ENCODE measurements at places on chromosomes 13 and 19.

- DNase-seq: no peak
Observed at GRCh38 chr13:70856711-70857110, 748.5 kb upstream of the KLHL1 start.

GRCh38 chr13:99214232-99214631, 13.6 kb downstream of the UBAC2 start:
- DNase-seq: no peak

- no peak for DNase-seq
Observed at GRCh38 chr13:94544922-94545321, 51.0 kb downstream of the TGDS start.

DNA sequence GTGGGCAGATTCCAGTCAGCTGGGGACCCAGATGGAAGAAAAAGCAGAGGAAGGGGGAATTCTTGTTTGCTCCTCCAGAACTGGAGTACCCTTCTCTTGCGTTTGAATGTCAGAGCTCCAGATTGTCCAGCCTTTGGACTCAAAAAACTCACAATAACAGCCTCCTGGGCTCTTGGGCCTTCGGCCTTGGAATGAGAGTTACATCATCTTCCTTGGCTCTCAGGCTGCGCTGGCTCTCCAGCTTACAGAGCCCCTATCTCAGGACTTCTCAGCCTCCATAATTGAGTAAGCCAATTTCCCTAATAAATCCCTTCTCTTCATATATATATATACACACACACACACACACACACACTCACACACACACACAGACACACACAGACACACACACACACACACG, 1215.7 kb upstream of the SLC10A2 start:
- DNase-seq: no peak

- no peak for DNase-seq
Observed at GRCh38 chr13:88651531-88651930, 980.4 kb downstream of the SLITRK5 start.

GRCh38 chr13:87827479-87827878, 156.3 kb downstream of the SLITRK5 start:
- DNase-seq: no peak

- no peak for DNase-seq
Observed at GRCh38 chr19:56170261-56170660, 5.5 kb upstream of the GALP start.

GRCh38 chr19:44061038-44061437, 9.2 kb downstream of the ZNF223 start:
- DNase-seq: no peak

DNA sequence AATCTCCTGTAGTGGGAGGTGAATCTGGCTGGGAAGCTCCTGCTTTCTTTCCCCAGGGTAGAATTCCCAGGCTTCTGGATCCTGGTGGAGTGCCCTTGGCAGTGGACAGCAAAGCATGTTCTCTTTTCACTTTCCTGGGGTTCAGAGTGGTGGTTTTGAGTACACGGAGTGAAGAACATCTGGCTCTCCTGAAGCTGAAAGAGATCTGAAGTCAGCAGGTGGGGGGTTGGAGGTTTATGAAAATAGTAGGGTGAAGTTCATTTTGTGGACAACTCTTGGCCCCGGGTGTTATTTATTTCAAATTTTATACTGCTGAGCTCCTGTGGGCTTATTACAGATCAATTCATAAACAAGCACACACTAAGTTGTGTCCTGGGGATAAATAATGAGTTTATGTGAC, 497.3 kb downstream of the KLF5 start:
- DNase-seq: no peak

DNA sequence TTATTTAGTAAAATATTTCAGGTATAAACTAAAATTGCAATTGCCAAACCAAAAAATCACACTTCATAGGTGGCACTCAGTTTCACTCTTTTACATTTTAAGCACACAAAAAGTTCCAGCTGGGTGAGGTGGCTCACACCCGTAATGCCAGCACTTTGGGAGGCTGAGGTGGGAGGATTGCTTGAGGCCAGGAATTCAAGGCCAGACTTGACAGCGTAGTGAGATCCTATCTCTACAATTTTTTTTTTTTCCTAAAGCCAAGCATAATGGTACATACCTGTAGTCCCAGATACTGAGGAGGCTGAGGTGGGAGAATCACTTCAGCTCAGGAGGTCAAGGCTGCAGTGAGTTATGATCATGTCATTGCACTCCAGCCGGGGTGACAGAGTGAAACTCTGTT, 20.6 kb upstream of the SLC46A3 start:
- DNase-seq: no peak

GRCh38 chr19:5451494-5451893, 3.7 kb upstream of the ZNRF4 start:
- no peak for DNase-seq

- no peak for DNase-seq
Observed at GRCh38 chr13:53743906-53744305, 715.3 kb downstream of the OLFM4 start.

DNA sequence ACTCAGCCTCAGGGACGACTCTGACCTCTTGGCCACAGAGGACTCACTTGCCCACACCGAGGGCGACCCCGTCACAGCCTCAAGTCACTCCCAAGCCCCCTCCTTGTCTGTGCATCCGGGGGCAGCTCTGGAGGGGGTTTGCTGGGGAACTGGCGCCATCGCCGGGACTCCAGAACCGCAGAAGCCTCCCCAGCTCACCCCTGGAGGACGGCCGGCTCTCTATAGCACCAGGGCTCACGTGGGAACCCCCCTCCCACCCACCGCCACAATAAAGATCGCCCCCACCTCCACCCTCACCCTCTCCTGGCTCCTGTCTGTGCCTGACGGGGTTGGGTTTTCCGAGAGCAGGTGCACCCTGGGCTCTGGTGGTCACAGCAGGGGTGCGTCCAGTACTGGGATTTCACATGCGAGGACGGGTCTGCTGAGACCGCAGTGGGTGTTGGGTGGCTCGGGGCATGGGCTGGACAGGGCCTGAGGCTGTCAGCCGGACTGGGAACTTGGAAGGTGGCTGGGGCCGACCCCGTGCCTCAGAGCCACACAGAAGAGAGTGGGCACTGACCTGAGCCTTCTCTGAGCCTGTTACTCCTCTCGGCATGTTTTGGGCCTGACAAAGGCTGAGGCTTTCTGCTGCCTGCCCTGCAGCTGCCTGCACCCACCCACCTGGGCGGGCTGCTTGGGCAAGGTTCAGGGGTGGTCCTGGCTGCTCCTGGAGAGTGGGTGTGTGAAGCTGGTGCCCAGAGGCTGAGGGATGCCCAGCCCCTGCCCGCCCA, 6.3 kb upstream of the HCN2 start:
- DNase-seq: no peak

DNA sequence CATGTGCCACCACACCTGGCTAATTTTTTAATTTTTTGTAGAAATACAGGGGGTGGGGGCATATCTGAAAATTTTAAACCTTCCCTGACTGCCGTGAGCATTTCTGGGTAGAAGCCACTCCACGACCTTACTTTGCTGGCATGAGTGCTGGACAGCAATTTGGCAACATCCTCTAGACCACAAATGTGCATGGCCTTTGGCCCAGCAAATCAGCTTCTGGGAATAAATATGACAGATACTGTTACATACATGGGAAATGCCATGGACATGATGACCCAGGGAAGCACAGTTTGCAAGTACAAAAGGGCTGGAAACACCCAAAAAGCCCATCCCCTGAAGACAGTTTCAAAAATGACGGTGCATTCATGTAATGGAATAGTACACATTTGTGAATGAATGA, 3.2 kb upstream of the PVR start:
- DNase-seq: no peak

GRCh38 chr13:98775844-98776598, 23.5 kb upstream of the SLC15A1 start:
- no peak for DNase-seq

- DNase-seq: peak; percentile 11
Observed at GRCh38 chr19:35828692-35829301, 16.2 kb upstream of the PRODH2 start.

DNA sequence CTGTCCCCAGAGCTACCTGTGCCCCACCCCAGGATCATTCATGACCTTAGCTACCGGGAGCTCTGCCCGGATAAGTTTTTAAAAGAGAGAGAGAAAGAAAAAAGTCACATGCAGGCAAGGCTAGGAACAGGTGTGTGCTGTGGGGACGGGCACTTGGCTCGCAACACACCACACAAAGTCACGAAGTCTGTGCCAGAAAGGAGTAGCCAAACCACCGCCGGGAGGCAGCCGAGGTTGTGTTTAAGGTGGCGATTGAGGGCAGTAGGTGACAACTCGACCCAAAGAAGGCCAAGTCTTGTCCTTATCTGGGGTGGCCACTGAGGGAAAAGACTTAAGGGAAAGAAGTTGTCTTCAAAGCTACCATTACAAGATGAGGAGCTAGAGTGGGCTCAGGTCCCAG, 4.6 kb upstream of the TSHZ3 start:
- DNase-seq: no peak

- peak; percentile 29 for DNase-seq
Observed at GRCh38 chr19:47445937-47446402, 25.7 kb downstream of the SLC8A2 start.

DNA sequence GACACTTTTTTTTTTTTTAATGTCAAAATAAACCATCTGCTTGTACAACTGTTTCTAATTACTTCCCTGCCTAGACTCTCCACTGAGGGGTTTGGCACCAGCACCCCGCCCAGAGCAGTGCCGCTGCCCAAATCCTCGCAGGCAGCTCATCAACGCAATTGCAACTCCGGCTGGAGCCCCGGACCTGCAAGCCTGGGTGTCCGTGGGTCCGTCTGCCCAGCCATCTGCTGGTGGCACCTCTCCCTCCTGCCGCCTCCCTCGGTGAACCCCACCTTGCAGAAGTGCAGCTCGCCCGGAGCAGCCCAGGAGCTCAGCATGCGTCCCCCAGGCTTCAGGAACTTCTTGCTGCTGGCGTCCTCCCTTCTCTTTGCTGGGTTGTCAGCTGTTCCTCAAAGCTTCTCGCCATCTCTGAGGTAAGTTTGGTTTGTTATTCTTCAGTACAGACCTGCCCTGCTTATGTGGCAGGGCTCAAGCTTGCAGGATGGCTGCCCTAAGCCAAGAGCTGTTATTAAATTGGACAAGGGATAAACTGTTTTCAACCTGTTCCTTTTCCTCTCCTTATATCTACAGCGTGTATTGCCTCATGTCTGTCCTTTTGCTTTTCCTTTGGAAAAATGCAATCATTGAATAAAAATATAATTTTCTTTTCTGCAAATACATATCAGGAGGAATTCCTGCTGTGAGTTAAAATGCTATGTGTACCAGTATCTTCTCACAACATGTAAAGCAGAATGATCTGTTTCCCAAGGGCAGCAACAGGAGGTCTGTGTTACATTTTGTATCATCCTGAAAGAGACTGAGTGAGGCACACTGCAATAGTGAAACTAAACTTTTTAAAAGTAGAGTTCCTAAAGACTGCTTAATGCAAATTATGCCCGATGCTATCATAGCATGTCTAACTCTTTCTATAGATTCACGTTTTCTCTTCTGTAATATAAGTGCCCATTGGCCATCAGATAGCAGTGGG, at the start of gene ITGBL1:
Gene ITGBL1 (plus strand): TSS at position 157 of the 967 bp plus-strand sequence. CDS start 159 bp downstream, at position 316.
- DNase-seq: no peak

GRCh38 chr13:41488124-41488523, 30.8 kb downstream of the RGCC start:
- DNase-seq: no peak

DNA sequence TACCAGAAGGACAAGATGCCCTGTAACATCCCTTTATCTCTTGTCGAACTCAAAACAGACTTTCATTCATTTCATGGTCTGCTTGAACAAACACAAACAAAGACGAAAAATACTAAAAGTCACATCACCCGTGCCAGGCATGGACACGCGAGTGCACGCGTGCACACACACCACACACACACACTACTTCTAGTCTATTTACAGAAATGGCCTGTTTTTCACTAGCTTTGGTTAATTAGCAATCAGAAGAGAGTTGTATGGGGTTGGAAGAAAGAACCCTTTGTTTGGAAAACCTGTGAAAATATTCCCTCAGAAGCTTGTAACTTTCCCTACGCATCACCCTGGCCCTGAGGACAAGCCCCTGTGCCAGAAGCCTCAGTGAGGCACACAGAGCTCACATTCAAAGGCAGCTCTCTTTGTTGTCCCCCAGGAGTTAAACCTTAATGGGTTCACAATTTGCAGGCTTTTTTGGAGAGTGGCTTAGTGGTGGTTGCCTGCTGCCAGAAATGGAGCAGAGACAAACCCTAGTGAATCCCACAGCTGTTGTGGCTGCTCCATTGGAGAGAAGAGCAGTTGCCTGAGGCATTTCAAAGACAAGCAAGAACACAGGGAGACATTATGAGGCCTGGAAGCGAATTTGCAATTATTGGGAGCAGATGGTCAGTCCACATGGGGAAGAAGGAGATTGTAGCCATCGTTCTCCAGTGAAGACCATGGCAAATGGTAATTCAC, 55.9 kb downstream of the STARD13 start:
- DNase-seq: no peak

DNA sequence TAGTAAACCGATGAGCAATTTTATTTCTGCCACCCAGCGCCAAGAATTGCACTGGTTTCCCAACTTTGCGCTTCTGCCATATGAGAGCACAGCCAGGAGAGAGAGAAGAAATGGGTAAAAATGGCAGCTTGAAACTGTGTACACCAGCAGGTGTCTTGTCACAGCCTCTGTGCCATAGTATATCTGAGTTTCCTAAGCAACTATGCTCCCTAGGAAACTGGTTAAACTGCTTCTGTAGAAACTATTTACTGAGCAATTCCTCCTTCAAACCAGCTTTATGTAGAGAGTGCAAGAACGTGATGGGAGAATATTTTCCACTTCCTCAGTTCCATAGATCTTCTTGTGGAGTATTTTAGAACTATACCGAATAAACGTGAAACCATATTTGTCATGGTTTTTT, 1361.3 kb downstream of the PCDH9 start:
- no peak for DNase-seq

GRCh38 chr13:25912961-25913360, 138.9 kb downstream of the SHISA2 start:
- no peak for DNase-seq

- no peak for DNase-seq
Observed at GRCh38 chr13:47472516-47472915, 528.6 kb downstream of the SUCLA2 start.

DNA sequence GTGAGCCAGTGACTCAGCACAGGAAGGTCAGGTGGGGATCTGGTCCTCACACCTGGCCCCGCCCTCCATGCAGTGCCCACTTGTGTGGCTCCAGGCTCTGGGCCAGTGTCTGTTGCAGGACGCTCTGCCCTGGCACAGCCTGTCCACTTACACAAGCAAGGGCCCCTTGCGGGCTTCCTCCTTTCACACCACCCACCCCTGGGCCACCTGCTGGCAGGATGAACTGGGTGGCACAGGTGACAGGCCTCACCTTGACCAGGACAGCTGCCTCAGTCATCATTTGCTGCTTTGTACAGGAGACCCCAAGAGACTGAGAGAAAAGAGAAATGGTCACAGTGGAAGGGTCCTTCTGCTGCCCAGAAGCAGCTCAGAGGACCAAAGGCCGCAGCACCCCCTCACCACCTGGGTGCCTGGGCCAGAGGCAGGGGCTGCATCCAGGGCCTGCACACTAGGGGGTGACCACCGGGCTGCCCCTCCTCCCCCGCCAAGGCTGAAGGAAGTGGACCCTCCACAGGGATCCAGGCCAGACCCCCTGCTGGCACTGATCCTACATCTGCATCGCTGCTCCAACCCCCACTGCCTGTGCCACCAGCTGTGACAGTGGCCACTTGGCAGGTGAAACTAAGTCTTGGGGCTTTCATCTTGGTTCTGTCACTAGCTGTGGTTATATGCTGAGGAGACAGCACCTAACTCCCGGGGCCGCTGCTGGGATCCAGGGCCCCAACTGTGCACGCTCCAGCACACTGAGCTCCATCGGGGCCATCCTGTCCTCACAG, 110.3 kb downstream of the TUBA3C start:
- DNase-seq: no peak

Data from stimulated activated CD4-positive, alpha-beta T cell treated with anti-CD3 and anti-CD28 coated beads, TNF-alpha, amount 100 ng/mL, for 24 hours (primary cell).